ENCODE measurements at places on chromosomes 12 and 14. TPM values are rescaled to one million over a fixed set of nuclear protein-coding genes. Genes with fewer than 3 reads are reported as not detected.

Gene KCNH3
- total RNA-seq, result 3.2 TPM

Gene SLC35F4
- total RNA-seq, result 2.4 TPM

Gene TMEM253
- total RNA-seq, result 0.72 TPM

Gene TSHR
- total RNA-seq, result 6.5 TPM

Gene RNFT2
- 15.3 TPM for total RNA-seq

Gene GNG2
- 195 TPM for total RNA-seq

Gene MED13L
- 105 TPM for total RNA-seq

Gene PPP1R13B
- total RNA-seq, result 23.5 TPM

Gene SLC2A14
- 0.30 TPM for total RNA-seq

Gene SLC41A2
- total RNA-seq, result 39.7 TPM

Gene KRT8
- 12.0 TPM for total RNA-seq

Gene LRRK2
- total RNA-seq, result 43.5 TPM

Gene AHNAK2
- total RNA-seq, result 39.3 TPM

Gene RNU6-8
- total RNA-seq, result not detected

Gene ARMH4
- total RNA-seq, result 39.8 TPM

Measured in spinal cord (tissue), 10 donors.